ENCODE measurements at places on chromosomes 3 and 15.
A peak's percentile ranks its signal among the peaks of the same experiment; 100 is the strongest.

DNA sequence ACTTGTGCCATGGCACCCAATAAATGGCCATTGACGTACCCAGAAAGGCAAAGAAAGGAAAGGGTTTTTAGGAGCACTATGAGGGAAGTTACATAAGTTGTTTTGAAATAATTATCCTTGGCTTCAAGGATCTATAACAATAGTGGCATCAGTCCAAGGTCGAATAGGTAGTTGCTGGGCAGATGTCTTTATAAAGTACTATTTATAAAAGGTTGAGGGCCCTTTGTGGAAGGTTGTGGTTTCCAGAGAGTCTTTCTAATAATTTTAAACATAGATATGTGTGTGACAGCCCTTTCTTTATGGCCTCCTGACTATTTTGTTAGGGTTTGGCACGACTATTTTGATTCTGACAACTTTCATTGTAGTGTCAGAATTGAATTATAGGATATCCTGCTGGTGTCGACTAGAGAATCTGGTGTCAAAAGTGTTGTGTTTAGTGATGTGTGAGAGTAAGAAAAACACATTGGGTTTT, 260.5 kb downstream of the PYDC2 start:
- DNase-seq = no peak

DNA sequence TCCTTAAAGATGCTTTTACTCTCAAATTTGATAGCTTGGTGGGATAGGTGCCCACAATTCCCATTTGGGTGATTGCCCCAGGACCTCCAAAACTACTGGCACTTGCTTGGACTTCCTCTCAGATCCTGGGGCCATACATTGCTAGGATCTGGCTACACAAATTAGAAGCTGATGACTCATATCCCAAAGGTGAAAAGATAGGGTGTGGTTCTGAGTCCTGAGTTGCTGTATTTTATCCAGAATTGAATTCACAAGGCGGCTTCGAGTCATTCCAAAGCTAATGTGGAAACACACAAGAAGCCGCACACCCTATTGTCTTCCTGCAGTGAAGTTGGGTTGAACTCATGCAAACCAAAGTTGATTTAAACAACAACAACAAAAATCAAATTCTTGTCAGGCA, 53.4 kb downstream of the DUT start:
- no peak for DNase-seq

- no peak for DNase-seq
Measured at GRCh38 chr3:197746801-197747237, 2.9 kb upstream of the FYTTD1 start.

DNA sequence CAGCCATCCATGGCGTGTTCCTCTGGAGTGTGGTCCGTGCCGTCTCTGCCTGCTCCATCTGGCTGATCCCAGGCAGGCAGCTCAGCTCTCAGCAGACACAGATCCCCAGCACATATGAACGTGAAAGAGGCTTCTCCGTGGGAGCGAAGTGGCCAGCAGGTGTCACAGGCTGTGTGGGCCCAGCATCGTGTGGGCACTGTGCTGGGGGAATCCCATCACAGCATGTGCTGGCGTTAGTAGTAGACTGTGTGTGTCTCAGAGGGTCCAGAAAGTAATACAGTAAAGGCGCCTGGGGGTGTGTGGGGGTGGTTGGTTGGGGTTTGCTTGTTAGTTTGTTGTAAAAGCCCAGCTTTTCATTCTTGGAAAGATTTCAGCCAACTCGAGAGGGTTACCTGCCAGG, 147.6 kb downstream of the IGF1R start:
- DNase-seq = no peak

DNA sequence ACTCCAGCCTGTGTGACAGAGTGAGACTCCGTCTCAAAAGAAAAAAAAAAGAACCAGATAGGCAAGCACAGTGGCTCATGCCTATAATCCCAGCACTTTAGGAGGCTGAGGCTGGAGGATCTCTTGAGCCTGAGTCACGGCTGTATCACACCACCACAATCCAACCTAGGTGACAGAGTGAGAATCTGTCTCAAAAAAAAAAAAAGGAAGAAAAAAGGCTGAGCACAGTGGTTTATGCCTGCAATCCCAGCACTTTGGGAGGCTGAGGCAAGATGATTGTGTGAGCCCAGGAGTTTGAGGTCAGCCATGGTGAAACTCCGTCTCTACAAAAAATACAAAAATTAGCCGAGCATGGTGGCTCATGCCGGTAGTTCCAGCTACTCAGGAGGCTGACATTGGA, 5.6 kb upstream of the NICN1 start:
- no peak for DNase-seq

DNA sequence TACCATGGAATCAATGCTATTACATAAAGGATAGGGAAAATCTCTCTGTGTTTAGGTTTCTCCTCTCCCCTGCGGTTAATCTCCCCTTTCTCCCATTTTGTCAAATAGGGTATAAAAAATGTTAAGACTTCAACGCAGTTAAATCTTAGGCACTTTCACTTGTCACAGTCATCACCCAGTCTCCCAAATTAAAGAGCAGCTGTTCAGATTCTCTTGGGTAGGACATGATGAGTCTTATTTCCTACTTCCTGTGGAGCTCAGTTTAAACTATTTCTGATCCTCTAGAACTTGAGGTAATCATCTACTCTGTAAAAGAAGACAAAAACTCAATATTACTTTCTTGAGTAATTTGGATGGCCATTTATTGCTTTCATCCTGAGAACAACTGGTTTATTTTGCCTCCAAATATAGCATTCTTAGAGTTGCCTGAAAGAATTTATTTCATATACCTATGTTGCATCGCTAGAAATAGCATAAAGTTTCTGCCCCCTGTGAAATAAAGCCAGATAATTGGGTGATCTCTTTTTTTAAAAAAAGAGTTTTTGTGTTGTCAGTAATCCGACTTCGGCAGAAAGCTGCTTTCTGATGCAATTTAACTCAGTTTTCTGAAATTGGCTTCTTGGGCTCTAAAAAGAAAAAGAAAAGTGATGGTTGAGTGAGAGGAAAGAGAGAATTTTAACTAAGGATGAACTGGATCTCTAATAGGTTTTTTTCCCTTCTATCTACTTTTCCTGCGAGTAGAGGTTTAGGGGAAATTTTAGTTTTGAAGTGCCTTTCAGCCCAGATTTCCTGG, 20.7 kb downstream of the RAP2B start:
- no peak for DNase-seq

DNA sequence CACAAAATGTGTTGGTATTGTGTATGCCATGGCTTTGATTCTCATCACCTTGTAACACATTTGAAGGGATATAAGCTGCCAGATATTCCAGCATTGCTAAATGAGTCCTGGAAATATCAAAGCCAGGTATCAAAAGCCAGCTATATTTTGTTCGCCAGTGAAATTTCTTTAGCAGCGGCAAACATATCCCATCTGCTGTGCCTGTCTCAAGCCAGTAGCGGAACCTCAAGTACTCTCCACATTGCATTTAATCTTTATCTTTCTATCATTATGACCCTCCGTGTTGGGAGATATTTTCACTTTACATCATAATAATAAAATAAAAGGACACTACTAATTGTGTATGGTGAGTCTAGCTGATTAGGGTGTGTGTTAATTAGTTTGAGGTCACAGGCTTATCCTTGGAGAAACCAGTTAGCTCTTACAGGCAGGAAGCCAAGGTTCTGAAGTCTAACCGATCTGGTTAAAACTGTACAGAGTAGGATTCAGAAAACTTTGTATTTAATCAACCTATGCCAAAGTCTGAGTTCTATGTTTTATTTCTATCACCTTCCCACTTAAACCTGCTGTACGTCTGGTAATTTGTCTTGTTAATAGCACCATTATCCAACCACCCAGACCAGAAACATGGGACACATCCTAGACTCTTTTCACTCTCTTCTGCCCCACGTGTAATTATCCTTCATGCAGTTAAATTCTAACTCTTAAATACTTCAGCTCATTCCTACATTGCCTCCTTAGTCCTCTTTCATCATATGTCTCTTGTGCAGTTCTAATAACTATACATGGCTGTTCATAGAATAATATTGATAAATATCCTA, 14.5 kb downstream of the TIPARP start:
- no peak for DNase-seq

DNA sequence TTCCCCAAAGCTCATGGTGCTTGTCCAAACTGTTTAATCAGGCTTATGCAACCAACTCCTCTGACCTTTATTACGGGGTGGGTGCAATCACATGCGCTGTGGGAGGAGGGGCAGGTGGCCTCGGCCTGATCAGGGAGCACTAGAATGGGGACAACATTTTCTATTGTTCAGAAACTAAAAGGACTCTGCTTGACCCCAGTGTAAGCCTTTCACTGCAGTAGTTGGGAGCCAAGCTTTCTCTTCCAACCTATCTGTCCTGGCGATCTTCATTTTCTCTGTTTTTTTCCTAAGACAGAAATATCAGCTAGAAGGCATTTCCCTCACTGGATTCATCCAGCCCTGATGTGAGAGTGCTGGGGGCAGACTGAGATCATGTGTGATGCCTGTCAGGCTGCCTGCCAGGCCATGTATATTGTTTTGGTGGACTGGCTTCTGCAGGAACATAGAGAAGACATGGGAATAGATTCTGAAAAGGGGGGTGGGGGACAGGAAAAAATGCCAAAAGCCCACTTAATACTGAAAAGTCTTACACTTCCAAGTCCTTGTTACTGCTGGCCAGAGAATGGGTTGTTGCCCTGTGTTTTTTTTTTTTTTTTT, 627.0 kb upstream of the TBL1XR1 start:
- no peak for DNase-seq

- no peak for DNase-seq
Measured at GRCh38 chr3:24505691-24506550, 11.3 kb upstream of the THRB start.

GRCh38 chr3:134333522-134334181, 40.6 kb downstream of the AMOTL2 start:
- DNase-seq = peak; percentile 81

GRCh38 chr3:50336452-50337174, 4.0 kb downstream of the RASSF1 start:
- DNase-seq = peak; percentile 33

DNA sequence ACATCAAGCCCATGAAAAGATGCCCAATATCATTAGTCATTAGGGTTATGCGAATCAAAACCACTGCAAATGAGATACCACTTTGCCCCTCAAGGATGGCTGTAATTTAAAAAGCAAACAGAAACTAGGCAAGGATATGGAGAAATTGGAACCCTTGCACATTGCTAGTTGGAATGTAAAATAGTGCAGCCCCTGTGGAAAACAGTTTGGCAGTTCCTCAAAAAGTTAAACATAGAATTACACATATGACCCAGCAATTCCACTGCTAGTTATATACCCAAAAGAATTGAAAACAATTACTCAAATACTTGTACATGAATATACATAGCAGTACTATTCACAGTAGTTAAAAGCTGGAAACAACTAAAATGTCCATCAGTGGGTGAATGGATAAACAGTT, 186.8 kb upstream of the CGNL1 start:
- DNase-seq = no peak

- DNase-seq = peak; percentile 10
Measured at GRCh38 chr15:83205725-83206324, 1.8 kb downstream of the HDGFL3 start.

GRCh38 chr3:197420115-197420514, 121.7 kb upstream of the DLG1 start:
- DNase-seq = no peak

- no peak for DNase-seq
Measured at GRCh38 chr15:40197434-40197833, 36.6 kb downstream of the BUB1B start.

GRCh38 chr15:91380114-91380513, 280.1 kb downstream of the SV2B start:
- no peak for DNase-seq

Data from AG08395 (cell line).